ENCODE measurements at places on chromosomes 11 and 22.

- peak; percentile 19 for DNase-seq
These were observed at the start of gene CASP12 for GRCh38 chr11:104897891-104898684. Gene CASP12, minus strand, starts transcription at chr11:104898460.

DNA sequence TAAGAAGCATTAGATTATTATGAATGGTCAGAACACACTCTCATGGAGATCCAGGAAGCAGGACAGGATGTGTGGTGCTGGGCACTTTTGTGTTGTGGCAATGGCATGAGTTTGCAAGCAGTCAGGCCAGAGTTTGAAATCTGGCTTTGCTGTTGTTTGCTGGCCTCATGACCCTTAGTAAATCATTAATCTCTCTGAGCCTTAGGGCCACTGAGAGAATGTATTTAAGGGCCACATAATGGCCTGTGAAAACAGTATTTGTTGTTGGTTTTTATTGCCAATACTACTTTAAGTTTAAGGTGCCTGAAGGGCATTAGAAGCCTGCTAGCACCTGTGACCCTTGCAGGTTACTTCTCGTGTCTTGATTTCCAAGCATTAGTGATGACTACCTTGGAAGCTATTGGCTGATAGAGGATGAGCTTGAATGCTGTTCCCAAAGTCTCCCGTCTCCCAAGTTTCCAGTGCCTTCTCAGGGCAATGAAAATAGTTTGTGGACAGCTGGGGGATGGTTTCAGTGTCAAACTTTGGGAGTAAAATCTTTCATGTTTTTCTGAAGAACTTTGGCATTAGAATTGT is 24.6 kb downstream of the STIM1 start:
- no peak for DNase-seq

DNA sequence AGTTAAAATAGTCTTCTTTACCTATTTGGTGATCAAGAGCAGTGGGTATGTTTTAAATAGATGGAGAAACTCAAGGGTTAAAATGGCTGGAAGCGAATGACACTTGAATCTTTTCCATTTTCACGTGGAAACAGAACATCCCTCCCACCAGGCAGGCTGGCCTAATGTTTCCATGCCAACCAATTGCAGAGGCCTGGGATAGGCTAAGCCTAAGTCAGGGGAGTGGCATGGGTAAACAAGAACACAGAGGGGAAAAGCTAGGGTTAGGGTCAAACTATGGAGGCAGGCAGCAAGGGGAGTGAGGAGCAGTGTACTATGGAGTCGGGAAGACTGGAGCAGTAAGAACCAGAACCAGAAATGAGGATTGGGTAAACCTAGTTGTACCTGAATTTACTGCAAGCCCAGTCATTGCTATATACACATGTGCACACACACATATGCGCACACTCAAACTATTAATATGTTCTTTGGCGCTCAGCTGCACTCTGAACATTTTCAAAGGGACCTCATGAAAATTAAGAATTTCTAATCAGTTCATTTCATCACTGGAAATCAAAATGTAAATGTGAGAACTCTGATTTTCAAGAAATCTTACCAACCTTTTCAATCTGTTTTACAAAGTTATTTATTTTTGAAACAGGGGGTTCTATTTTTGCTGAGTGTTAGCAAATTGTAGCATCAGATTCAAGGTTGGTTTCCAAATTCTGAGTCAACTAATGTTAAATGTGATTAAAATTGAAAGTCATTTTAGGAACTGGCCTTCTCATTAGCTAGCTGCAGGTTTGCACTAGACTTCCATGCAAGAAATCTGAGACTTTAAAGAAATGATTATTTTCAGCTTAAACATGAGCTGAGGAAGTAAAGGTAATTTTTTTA is 327.0 kb upstream of the CCDC90B start:
- peak; percentile 73 for DNase-seq

DNA sequence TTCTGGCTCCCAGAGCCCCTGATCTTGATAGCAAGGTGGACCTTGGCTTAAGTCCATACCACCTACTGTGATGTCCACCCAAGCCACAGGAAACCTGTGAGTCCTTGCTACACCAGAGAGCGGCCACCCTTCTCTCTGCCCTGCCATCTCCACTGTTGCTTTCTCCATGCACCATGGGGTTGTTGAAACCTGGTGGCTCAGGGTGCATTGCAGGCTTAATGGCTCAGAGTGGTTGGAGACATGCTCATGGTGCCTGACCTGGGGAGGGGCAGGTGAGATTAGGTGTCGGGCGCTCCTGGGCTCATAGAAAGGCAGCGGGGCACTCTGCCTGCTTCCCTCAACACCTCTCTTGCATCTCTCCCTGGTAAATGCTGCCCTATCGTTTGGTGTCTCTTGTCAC is 25.0 kb upstream of the CACNG2 start:
- DNase-seq = no peak

GRCh38 chr22:50271519-50271970 is 1.4 kb upstream of the MAPK11 start:
- peak; percentile 77 for DNase-seq
